Omental fat pad (tissue), 4 donors: ENCODE measurements at places on chromosomes 5 and 9.

GRCh38 chr9:115167175-115167574 lies 49.2 kb upstream of the TNC start:
- DNase-seq, result no peak

GRCh38 chr5:172941067-172941516 lies 18.1 kb upstream of the RPL26L1 start:
- no peak for DNase-seq

GRCh38 chr5:73233461-73234203 lies 60.6 kb downstream of the TMEM174 start:
- DNase-seq, result no peak

DNA sequence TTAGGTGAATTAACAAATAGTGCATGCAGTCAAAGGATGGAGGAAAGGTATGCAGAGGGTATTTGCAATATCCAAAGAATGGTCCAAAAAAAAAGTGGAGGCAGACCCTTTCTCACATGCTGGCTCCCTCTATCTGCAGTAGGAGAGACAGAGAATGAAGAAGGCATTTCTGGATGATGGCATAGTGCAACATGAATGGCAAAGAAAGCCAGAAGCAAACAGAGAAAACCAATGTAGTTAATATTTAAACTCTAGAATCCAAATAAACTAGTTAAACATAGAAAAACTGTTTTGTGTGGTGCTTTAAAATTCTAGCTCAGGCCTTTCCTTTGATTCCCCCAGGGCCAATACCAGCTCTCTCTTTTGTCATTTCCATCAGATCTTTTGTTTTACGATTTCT lies 403.1 kb upstream of the WWC1 start:
- no peak for DNase-seq

DNA sequence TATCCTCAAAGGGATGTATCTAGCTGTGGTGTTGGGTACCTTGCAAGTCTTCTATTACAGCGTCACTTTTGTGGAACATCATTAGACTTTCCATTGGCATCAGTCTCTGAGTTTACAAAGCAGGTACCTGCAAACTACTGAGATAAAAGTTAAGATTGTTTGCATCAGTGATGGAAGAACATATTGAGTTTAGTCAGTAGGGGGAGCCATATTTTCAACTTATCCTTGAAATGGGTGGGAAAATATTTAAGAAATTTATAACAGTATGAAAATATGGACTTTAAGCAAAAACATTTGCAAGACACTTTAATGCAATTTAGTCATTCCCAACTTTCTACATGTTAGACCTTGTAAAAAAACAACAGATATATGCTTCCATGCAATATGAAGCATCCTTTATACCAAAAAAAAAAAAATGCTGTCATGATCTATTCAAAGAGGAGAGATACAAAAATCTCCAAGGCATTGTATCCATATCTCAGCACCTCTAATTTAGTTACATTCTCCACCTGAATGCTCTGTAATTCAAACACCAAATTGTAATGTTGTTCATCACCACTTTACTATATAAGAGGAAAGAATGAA lies 98.6 kb upstream of the ADAMTS19 start:
- DNase-seq, result no peak

DNA sequence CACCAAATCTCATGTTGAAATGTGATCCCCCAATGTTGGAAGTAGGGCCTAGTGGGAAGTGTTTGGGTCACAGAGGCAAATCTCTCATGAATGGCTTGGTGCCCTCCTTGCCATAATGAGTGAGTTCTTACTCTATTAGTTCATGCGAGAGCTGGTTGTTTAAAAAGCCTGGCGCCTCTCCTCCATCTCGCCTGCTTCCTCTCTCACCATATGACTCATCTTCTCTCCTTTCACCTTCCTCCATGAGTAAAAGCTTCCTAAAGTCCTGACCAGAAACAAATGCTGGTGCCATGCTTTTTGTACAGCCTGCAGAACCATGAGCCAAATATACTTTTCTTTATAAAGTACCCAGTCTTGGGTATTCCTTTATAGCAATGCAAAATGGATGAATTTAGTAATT lies 20.9 kb upstream of the ARHGAP26 start:
- DNase-seq, result no peak

DNA sequence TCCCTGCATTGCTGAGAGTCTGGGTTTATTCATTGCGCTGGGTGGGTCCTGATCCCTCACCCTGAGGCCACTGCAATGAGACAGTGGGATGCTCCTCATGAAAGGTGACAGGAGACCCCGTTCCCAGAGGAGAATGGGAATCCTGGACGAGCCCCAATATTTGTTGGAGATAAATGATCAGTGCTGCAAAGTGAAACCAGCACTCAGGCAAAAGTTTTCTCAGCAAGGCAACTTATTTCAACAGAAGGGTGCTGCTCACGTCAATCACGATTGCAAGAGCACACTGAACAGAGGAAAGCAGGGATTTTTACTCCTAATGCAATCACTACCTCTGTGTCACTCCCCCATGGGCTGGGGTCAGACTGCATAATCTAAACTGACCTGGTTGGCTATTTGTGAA lies 110.2 kb upstream of the MAMDC2 start:
- no peak for DNase-seq

DNA sequence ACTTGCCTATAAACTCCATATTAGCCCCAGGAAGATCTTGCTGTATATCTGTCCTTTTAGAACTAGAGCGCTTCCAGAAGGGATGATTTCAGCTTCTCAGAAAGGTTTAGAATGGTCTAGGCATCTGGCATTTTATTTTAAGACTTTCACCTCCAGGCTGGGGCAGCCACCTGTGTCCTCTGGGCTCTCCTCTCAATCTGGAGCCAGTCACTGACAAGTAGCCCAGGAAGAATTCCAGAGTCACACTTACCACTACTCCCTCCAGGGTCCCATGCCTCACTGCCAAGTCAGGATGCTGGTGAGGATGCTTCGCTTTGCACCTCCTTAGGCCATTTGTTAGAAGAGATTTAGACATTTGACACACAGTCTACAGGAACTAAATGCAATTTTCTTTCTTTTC lies 20.8 kb downstream of the B4GALT1 start:
- peak; percentile 4 for DNase-seq

GRCh38 chr9:114718801-114719221 lies 36.8 kb upstream of the TEX48 start:
- DNase-seq, result no peak

GRCh38 chr5:8156706-8157105 lies 287.8 kb downstream of the MTRR start:
- DNase-seq, result no peak

- no peak for DNase-seq
These were observed 277.2 kb upstream of the MPDZ start for GRCh38 chr9:13556656-13557055.

GRCh38 chr5:53827211-53827651 lies 266.8 kb downstream of the NDUFS4 start:
- DNase-seq, result no peak

GRCh38 chr9:99416007-99416406 lies 193.9 kb downstream of the SEC61B start:
- DNase-seq, result no peak
